ENCODE measurements at places on chromosomes 12 and 14. TPM values are rescaled to one million over a fixed set of nuclear protein-coding genes. Genes with fewer than 3 reads are reported as not detected.

CLMN gene
- total RNA-seq = 11.7 TPM

TEX22 gene
- 1.2 TPM for total RNA-seq

SRRM4 gene
- 0.44 TPM for total RNA-seq

DNA sequence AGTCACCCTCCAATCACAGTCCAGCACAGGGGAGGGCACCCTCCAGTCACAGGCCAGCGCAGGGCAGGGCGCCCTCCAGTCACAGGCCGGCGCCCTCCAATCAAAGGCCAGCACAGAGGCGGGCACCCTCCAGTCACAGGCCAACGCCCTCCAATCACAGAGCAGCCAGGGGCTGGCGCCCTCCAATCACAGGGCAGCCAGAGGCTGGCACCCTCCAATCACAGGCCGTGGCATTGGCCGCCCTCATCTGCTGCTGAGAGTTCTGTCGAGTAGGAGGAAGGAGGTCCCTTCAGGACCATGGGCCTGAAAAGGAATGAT, 26.6 kb downstream of the DDX51 start:
- H3K27ac ChIP-seq = no peak overlapping the region
- H3K4me3 ChIP-seq = no peak overlapping the region

DNA sequence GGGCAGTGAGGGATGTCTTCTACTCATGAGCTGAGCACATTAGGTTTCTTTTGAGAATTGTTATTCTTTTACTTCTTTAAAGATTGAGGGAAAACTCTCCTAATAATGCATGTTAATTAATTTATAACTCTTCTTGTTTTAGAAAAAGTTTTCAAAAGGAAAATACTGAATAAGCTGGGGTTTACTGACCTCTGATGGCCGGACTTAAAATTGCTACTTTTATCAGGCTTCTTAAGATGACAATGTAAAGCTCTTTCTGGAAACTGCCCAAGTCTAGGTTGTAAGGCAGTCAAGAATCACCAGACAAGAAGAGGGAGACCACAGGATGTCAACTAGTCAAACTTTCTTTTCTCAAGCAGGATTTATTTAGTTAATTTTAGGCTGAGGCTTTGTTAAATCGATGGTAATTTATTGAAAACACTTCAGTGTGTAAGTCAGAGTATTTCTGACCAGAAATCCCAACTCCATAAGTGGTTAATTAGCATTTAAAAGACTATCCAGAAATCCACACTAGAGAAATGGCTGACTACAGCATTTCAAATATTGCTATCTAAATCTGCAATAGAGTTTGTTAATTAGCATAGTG, 82.1 kb downstream of the AVPR1A start:
- H3K36me3 ChIP-seq = no peaks in the 10 kb centered on the region
- H3K27ac ChIP-seq = no peak overlapping the region
- no peaks in the 10 kb centered on the region for H3K27me3 ChIP-seq

- peak; percentile 76 for DNase-seq
- H3K4me3 ChIP-seq = no peak overlapping the region
- no peaks in the 10 kb centered on the region for H3K27me3 ChIP-seq
- H3K27ac ChIP-seq = peak overlapping the region; percentile 50
- H3K4me1 ChIP-seq = no peaks in the 10 kb centered on the region
- H3K36me3 ChIP-seq = no peaks in the 10 kb centered on the region
These were observed 27.7 kb upstream of the HIGD1C start for GRCh38 chr12:50924439-50925341.

GRCh38 chr14:66802962-66803361, 295.0 kb downstream of the GPHN start:
- H3K27ac ChIP-seq = no peak overlapping the region
- no peaks in the 10 kb centered on the region for H3K36me3 ChIP-seq
- no peaks in the 10 kb centered on the region for H3K27me3 ChIP-seq
- no peaks in the 10 kb centered on the region for H3K4me1 ChIP-seq
- no peak for DNase-seq

GRCh38 chr12:76633415-76633814, 73.8 kb upstream of the OSBPL8 start:
- no peak for DNase-seq
- no peak overlapping the region for H3K4me3 ChIP-seq
- H3K4me1 ChIP-seq = peaks cover 10% of the 10 kb centered on the region

DNA sequence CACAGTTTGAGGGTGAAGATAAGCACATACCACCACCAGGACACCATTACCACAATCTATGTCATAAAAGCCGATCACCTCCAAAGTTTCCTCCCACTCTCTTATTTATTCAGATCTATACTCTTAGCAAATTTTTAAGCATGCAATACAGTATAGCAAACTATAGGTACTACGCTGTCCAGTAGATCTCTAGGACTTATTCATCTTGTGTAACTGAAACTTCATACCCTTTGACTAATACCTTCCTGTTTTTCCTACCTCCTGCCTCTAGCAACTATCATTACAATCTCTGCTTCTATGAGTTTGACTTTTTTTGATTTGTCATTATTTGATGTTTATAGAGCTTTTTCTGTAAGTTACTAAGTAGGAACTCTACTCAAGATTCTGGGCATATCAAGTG, 84.5 kb upstream of the MANSC4 start:
- no peaks in the 10 kb centered on the region for H3K4me1 ChIP-seq
- H3K27ac ChIP-seq = no peak overlapping the region
- no peaks in the 10 kb centered on the region for H3K36me3 ChIP-seq
- no peak for DNase-seq
- H3K4me3 ChIP-seq = no peak overlapping the region

- H3K27me3 ChIP-seq = no peaks in the 10 kb centered on the region
- peaks cover 12% of the 10 kb centered on the region for H3K36me3 ChIP-seq
- DNase-seq = no peak
- H3K27ac ChIP-seq = no peak overlapping the region
These were observed 1.4 kb upstream of the PWP1 start for GRCh38 chr12:107684029-107684795.

DNA sequence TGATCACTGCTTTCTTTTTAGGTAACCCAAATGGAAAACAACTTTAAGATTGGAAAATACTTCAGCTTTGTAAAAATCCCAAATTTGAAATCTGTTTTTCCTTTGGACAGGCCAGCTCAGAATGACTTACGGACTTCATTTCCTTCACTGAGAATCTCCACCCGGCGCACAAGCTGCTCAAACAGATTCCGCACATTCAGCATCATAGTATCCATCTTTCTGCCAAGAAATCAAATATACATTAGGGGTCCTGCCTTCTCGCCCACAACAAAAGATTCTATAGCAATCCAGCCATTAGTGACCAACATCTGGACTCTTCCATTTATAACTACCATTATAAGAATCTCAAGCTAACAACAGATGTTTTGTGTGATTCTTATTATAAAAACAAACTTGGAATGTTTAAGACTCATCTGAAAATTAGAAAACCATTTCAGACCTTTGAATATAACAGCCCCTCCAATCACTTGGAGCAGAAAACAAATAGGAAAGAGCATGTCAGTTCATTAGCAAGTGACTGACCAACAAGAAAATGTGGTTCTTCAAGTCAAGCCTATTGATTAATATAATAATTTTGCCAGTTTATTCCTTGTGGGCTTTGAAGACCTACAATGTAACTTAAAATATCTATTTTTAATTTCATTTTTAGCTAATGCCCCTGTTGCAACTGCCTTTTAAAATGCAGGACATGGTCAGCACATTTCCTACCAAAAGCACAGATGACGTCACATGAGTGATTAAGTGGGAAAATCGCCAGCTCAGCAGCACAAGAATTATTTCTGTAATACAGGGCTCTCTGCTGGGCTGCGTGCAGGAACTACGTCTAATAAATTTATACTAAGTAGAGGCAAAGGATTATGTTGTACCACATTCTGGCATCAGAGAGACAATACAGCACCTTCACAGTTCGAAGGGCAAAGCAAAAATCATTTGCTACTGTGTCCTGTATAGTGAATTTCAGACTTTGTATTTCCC, 8.5 kb downstream of the RACGAP1 start:
- no peak overlapping the region for H3K27ac ChIP-seq
- H3K27me3 ChIP-seq = no peaks in the 10 kb centered on the region
- H3K36me3 ChIP-seq = peaks cover 38% of the 10 kb centered on the region
- no peak overlapping the region for H3K4me3 ChIP-seq
- H3K4me1 ChIP-seq = no peaks in the 10 kb centered on the region

- peaks cover 21% of the 10 kb centered on the region for H3K4me1 ChIP-seq
- no peak within 1 kb of the TSS for H3K27ac ChIP-seq
- peaks cover 5% of the 10 kb centered on the region for H3K36me3 ChIP-seq
- H3K27me3 ChIP-seq = no peaks in the 10 kb centered on the region
These were observed at the start of gene INF2 for GRCh38 chr14:104689109-104689880. Gene INF2 (plus strand): TSS chr14:104689618. CDS start chr14:104701366, 11,748 bp downstream.

- no peaks in the 10 kb centered on the region for H3K27me3 ChIP-seq
- peak overlapping the region; percentile 34 for H3K4me3 ChIP-seq
- no peaks in the 10 kb centered on the region for H3K4me1 ChIP-seq
These were observed 537.4 kb downstream of the PRKD1 start for GRCh38 chr14:29390081-29390832.

GRCh38 chr14:101119830-101120571, 216.5 kb upstream of the RTL1 start:
- no peak overlapping the region for H3K27ac ChIP-seq
- H3K4me3 ChIP-seq = no peak overlapping the region
- H3K4me1 ChIP-seq = peaks cover 15% of the 10 kb centered on the region
- DNase-seq = peak; percentile 64
- no peaks in the 10 kb centered on the region for H3K36me3 ChIP-seq
